ENCODE measurements at places on chromosomes 7 and 10.
A peak's percentile ranks its signal among the peaks of the same experiment; 100 is the strongest.

- DNase-seq = no peak
These were observed 163.8 kb downstream of the PRPF18 start for GRCh38 chr10:13750299-13751190.

DNA sequence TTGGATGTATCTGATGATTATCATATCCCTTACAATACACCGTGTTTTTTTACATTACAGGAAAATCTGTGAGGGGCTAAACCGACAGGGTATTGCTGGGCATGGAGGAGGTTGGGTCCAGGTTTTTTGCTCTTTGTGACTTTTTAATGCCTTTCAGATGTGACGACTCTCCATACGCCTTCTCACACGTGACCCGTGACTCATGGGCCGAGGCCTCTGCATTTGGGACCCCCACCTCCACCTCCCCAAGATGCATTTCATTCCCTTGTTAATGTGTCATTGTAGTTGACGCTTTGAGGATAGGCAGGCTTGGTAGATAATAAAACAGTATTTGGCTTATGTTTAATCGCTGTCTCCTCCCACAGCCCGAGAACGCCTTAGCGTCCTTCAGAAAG, 95.3 kb downstream of the CUX1 start:
- no peak for DNase-seq

DNA sequence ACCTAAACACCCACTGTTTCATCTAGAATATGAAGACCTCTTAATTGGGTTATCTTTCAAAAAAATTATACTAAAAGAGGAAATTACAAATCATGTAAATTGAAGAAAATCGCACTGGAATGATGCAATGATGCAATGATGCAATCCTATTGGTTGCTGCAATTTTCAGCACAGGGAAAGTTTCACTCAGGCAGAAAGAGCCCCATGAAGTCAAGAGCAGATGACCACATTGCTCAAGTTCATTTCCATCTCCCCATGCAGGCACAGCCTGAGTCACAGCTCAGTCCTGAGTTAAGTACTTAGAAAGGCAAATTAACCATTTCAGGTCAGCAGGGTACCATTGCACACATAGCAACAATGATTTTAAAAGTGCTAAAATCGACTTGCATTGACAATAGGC, 180.3 kb upstream of the MYO3A start:
- DNase-seq = peak; percentile 53

- no peak for DNase-seq
These were observed 485.1 kb downstream of the GLRX3 start for GRCh38 chr10:130621231-130621775.

DNA sequence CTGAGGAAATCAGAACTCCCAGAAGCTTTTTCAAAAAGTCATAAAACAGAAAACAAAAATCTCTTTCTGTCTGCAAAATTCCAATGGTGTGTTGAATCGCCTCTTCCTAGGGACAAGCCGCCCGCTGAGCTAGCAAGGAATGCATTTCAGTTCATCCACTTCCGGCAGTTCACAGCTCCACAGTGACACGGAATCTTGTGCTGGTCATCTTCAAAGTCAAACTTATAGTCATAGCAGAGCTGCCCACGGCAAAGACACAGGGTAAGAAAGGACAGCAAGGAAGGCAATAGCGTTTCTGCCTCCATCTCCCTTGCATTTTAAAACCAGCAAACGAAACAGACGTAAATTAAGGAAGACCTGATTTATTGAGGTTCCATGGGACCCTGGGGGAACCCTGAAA, 111.2 kb downstream of the GALNT11 start:
- DNase-seq = no peak

- DNase-seq = no peak
These were observed 1.3 kb upstream of the BMI1 start for GRCh38 chr10:22319547-22319979.

GRCh38 chr7:27103489-27104226, 1.2 kb upstream of the HOXA2 start:
- peak; percentile 55 for DNase-seq

DNA sequence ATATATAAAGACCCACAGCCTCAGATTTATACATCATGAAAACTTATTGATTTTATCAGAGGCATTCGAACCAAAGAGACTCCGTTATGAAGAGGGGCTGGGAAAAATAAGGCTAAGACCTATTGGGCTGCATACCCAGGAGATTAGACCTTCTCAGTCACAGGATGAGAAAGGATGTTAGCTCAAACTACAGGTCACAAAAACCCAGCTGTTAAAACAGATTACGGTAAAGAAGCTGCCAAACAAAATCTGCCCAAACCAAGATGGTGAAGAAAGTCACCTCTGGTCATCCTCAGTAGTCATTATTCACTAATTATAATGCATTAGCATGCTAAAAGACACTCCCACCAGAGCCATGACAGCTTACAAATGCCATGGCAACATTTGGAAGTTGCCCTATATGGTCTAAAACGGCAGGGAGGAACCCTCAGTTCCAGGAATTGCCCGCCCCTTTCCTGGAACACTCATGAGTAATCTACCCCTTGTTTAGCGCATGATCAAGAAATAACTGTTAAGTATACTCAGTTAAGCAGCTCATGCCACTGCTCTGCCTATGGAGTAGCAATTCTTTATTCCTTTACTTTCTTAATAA, 362.5 kb upstream of the PCDH15 start:
- no peak for DNase-seq

DNA sequence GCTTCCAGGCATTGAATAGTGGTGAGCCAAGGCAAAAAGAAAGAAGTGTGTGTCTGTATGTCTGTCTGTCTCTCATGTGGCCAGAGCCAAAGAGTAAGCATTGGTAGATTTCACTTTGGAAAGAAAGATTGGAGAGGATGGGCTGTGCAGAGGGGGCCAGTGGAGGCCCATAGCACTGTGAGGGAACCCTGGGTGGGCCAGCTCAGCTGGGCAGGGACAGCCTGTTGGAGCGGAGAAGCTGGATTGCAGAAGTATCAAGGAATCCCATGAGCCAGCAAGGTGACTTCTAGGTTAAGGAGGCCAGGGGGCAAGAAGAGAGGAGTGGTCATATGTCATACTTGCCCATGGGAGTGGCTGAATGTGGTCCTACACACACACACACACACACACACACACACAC, 1.5 kb upstream of the GRID1 start:
- DNase-seq = no peak

GRCh38 chr7:129707910-129708499, 96.5 kb downstream of the NRF1 start:
- no peak for DNase-seq

DNA sequence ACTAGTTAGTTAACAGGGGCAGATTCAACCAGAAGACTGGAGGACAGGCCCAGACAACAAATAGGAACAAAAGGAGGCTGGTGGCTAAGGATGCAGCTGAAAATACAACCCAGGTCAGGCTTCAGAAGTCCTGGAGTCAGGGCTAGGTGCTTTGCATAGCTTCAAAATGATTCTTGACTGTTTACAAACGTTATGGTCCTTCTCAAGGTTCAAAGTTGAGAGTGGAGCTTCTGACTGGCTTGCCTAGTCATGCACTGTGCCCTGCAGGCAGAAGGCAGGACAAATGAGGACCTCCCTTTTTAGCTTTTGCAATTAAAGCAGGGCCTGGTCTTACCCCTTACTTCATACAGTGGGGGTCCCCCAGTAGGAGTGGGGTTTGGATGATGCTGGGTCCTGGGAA, 4.4 kb upstream of the CDH23 start:
- no peak for DNase-seq

GRCh38 chr7:149355390-149356048, 93.5 kb downstream of the ZNF783 start:
- peak; percentile 13 for DNase-seq

DNA sequence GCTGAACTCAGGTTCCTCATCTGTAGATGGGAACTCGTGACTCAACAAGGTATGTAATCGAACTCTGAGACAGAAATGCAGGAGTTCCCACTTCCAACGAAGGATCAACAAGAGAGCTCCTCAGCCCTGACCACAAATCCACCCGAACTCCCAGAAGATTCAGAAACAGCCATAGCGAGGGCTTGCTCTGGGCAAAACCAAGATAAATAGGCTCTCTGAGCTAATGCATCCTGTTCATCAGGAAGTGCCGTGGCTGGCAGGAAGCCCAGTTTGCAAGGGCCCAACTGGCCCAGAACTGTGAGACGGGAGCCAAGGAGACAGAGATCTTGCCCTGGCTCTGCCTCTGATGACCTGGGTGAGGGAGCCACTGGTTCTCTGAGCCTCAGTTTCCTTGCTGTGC, 141.7 kb upstream of the PFKP start:
- peak; percentile 67 for DNase-seq

- DNase-seq = no peak
These were observed 178.4 kb downstream of the SH3PXD2A start for GRCh38 chr10:103676851-103677417.

- DNase-seq = peak; percentile 48
These were observed 25.4 kb upstream of the EXOC6 start for GRCh38 chr10:92822964-92823363.

DNA sequence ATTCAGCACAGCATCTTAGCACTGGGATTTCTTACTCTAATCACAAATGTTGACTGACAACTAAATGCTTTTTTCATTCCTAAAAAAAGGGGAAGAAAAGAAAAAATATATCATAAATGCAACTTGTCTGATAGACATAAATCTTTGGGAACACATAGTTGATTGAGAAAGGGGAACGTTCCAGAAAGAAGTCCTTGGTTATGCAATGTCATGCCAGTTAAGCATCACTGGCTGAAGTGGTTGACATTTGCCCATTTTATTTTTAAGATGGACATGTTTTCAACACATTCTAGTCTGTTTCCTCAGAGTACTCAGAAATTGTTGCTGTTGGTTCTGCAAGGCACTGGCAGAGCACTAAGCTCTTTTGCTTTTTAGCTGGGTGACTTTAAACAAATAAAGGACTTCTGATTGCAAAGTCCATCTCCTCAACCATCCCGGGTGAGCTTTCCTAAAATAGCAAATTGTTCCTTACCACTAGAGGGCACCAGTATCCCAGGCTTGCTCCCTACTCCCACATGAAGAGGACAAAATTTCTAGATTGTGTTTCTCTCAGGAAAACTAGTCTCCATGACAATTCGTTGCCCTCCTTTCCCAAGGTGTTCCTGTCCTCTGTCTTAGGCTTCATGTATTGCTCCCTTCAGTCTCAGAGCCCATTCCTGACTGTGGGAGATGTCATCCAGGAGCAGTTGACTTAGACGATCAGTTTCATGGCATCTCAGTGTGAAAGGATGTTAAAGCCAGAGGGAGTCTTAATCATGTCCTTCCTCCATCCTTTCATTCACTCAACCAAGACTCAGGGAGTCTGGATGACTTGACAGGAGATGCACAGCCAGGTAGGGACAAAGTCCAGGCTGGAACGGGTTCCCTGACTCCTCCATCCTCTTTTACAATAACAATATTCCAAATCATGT, 23.9 kb downstream of the OPALIN start:
- DNase-seq = peak; percentile 27
